ENCODE measurements at places on chromosomes 3 and 15.
A peak's percentile ranks its signal among the peaks of the same experiment; 100 is the strongest.

DNA sequence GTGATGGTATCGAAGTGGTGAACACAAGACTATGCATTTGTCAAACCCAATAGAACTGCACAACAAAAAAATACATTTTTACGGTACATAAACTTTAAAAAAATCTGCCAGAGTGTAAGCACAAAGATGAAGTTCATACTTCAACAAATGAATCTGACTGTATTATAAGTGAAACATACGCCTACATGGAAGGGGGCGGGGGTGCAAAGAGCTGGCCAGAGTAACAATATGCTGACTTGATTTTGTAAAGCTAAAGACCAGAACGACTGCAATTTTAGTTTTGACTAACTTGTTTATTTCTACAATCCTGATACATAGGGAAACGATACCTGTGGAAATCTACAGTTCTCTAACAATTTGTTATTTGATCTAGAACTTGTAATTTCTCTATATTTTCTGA lies 426.0 kb downstream of the GABRG3 start:
- no peak for DNase-seq

- DNase-seq: no peak
Observed at GRCh38 chr3:185460719-185461350, 38.0 kb downstream of the TMEM41A start.

- DNase-seq: peak; percentile 46
Observed at GRCh38 chr3:44554626-44555592, at the start of gene ZKSCAN7. ZKSCAN7 (plus strand) TSS chr3:44555193; CDS start chr3:44557048, 1,855 bp downstream.

GRCh38 chr3:120418866-120419490 lies 31.8 kb downstream of the FSTL1 start:
- DNase-seq: no peak

DNA sequence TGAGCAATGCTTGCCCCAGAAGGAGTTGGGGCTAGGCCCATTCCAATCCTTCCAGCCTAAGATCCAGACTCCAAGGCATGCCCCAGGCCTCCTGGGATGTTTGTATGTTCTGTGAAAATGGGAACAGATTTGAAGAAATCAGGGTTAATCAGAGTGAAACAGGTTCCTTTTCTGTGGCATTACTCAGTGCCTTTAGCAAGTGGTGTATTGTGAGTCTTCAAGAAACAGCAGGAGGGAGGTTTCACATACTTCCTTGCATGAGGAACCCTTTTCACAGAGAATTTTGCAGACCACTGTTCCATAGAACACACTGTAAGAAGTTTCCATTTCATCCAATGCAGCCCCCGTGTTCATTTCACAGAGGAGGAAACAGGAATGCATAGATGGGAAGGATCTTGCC lies 8.4 kb upstream of the CDC25A start:
- DNase-seq: no peak

GRCh38 chr3:101833446-101833974 lies 15.8 kb upstream of the NFKBIZ start:
- DNase-seq: no peak

DNA sequence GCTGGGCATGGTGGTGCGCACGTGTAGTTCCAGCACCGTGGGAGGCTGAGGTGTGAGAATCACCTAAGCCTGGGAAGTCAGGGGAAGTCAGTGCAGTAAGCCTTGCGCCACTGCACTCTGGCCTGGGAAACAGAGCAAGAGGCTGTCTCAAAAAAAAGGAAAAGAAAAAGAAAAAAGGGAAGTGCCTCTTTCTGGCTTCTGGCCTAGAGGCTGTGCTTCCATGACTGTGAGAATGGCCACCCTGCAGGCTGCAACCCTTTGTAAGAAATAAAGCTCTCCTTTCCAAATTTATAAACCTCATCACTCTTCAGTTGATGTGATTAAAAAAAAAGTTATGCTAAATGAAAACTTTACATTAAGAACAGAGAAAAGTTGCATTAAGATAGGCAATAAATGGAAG lies 774.3 kb downstream of the TUSC7 start:
- DNase-seq: no peak

DNA sequence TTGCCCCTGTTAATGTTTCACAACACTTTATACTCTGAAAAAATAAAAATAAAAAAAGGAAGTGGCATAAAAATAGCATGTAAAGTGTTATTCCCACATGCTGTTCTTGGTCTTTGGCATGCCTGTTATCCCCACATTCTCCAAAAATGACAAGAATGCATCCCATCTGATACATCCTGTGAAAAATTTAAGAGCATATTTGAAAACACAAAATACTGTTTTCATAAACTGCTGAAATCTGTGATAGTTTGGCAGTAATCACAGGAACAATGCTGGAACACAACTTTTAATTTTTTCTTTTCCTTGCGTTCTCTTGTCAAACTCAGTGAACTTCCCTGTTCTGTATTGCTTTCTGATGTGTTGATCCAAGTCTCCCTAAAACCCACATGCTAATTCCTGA lies 288.8 kb downstream of the ROBO2 start:
- no peak for DNase-seq

DNA sequence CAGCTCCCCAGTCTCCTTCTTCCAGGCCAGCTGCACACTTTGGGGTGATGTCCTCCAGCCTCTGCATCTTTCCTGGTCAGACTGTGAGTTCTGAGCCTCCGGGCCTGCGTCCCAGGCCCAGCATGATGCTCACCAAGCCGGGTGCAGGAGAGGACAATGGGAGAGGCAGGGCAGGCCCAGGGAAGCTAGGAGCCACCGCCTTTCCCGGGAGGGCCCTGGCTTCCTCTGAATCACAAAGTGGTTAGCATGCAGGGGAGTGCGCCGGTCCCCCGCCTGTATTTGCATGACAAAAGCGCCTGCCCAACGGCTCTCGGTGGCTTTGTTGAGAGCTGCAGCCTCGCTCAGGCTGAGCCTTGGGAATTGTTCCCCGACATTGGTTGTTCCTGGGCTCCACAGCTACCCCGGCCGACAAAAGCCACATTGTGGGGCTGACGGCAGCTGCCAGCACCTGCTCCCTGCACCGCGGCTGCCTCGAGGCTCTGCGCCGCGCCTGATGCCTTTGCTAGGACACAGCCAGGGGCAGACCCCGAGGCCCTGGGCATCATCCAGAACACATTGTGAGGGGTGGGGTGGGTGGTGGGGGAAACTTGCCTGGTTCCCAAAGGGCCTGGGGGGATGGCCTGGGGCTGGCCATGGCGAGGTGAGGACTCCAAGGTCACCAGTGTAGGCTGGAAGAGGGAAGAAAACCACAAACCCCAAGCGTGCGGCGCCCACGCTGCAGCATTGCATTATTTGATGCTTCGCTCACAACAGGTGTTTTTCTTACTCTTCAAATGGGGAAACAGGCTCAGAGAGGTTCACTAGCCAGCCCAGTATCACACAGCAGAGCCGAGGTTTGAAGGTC lies 20.0 kb upstream of the KLF13 start:
- no peak for DNase-seq

GRCh38 chr15:33693166-33693800 lies 275.0 kb upstream of the CHRM5 start:
- no peak for DNase-seq

DNA sequence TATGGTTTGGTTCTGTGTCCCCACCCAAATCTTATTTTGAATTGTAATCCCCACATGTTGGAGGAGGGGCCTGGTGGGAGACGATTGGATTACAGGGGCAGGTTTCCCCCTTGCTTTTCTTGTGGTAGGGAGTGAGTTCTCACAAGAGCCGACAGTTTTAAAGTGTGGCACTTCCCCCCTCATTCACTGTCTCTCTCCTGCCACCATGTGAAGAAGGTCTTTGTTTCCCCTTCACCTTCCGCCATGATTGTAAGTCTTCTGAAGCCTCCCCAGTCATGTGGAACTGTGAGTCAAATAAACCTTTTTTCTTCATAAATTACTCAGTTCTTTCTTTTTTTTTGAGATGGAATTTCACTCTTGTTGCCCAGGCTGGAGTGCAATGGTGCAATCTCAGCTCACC lies 124.9 kb downstream of the IQCH start:
- DNase-seq: no peak

- no peak for DNase-seq
Observed at GRCh38 chr3:10002951-10003350, 16.3 kb upstream of the EMC3 start.

- no peak for DNase-seq
Observed at GRCh38 chr3:67030785-67031740, 33.0 kb downstream of the KBTBD8 start.

- no peak for DNase-seq
Observed at GRCh38 chr3:122668930-122669730, 11.5 kb upstream of the PARP14 start.

GRCh38 chr3:197737319-197737649 lies 580 bp upstream of the RUBCN start:
- DNase-seq: no peak

DNA sequence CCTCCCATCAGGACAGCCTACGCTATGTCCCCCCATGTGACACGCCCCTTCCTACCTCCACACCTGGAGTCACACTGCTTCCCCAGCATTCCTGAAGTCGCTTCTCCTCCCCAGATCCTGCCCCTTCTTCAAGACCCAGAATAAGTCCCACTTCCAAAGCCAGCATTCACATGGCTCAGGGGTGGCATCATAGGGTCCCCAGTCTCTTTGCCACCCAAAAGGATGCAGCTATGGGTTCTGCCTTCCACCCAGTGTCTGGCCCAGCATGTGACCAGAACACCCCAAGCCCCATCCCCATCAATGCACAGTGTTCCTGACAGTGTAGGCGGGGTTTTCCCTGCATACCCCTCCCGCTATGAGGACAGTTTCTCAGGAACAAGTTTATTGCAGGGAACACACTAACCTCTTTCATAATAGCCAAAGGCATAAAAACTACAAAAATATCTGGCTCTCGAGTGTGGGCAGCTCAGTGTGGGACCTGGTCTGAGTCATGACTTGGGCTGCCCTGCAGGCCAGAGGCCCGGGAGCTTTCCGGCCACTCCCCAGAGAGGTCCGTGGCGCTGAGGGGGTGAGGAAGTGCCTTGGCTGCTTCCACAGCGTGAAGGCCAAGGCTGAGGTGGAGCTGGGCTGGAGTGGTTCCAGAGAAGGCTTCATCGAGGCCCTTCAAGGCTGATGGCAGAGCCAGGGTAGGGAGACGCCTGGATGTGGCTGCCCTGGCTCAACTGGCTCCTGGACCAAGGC lies 5.8 kb downstream of the ISLR start:
- no peak for DNase-seq

GRCh38 chr3:113839551-113839950 lies 963 bp downstream of the GRAMD1C start:
- DNase-seq: no peak

DNA sequence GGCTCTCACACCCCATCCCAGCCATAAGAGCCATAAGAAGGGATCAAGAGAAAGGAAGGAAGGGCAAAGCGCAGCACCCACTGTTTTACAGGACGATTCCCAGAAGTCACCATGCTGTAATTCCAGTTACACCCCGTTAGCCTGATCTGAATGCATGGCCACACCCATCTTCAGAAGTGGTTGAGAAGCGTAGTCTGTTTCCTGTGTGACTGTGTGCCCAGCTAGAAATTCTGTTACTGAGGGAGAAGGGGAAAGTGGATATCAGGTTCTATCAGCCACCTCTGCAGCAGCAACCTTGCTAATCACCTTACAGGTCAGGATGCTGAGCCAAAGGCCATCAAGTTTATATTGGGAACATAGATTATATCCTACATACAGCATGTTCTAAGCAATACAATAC lies 260.0 kb downstream of the ABHD5 start:
- no peak for DNase-seq

DNA sequence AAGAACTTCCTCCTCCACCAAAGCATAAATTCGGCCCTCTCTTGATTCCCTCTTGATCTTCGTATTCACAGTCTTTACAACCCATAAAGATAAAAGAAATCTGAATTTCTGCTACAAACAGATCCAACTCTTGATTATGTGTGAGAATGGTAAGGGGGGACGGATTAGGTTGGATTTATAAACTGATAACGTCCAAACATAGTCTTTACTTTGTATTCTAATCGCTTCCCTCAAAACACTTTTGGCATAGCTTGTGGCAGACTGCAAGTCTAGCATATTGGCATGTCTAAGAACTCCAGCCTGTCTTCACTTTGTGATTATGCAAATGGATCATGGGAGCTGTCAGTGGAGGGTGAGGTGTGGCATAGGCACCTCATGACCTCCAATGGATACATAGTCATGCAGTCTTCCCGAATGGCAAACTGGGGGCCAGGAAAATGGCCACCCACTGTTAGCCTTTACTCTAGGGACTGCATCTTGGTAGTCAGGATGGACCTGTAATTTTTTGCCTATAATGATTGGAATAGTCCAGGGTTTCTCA lies 24.3 kb upstream of the GPR171 start:
- no peak for DNase-seq

DNA sequence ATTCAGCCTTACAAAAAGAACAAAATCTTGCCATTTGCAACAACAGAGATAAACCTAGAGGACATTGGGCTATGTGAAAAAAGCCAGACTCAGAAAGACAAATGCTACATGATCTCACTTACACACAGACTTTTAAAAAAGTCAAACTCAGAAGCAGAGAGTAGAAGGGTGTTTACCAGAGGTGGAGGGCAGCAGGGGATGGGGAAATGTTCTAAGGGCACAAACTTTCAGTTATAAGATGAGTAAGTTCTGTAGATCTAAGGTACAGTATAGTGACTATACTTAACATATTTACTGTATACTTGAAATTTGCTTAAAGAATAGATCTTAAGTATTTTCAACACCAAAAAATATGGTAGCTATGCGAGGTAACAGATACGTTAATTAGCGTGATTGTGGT lies 3.0 kb downstream of the MYEF2 start:
- no peak for DNase-seq

DNA sequence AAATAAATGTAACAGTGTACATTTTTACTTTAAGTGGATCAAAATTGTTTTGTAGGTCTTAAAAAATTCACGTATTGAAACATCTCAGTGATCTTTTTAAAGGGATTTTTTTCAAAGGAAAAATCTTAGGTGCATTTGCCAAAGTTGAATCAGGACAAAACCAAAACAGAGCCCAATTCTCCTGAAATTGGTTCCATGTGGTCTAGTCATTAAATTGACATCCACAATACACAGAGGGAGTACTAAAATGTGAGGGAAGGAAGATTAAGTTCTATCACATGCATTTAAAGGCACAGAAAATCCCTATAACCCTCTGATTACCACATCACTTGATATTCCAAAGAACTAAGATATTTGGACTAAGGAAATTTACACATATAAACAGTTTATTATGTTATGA lies 39.3 kb upstream of the HDC start:
- no peak for DNase-seq

DNA sequence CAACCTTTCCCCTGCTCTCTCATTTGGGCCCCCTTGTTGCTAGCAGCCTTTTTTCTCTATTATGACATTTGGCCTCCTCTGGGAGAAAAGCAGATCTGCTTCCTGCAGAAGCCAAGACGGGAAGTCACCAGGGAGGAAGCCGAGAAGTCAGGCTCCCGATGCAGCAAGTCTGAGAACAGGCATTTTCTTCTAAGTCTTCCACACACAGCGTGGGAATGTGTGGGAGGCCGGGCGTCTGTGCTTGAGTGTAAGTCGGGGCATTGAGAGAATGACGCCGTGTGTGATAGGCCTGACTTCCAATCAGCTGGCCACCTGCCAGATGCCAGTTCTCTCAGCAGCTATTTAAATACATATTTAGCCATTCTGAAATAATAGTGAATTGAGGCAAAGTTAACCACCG lies 75.8 kb upstream of the FAM98B start:
- no peak for DNase-seq

Data from stimulated activated CD4-positive, alpha-beta T cell treated with anti-CD3 and anti-CD28 coated beads, TNF-alpha, amount 100 ng/mL, for 24 hours (primary cell).